T-helper 17 cell (primary cell): ENCODE measurements at places on chromosomes 4 and X.

- no peak for DNase-seq
These were observed 166.6 kb downstream of the SPRY1 start for GRCh38 chr4:123562994-123563750.

- DNase-seq = no peak
These were observed 40.5 kb upstream of the RASGEF1B start for GRCh38 chr4:81512001-81512756.

DNA sequence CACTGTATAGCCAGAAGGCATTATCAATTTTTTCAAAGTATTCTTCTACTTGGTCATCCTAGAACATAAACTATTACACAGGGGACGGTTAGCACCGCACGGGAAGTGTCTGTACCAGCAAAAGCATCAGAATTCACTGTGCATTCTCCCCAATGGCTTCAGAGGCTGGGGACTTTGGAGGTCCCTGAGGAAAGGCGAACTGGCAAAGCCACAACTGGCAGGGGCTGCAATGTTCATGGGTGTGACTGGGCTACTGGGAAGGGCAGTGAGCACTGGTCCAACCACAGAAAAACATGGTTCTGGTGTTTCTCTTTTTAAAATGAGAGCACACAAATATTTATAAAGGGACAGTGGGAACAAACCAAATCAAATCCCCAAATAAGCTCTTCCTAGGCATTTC is 83.5 kb downstream of the C4orf51 start:
- no peak for DNase-seq

DNA sequence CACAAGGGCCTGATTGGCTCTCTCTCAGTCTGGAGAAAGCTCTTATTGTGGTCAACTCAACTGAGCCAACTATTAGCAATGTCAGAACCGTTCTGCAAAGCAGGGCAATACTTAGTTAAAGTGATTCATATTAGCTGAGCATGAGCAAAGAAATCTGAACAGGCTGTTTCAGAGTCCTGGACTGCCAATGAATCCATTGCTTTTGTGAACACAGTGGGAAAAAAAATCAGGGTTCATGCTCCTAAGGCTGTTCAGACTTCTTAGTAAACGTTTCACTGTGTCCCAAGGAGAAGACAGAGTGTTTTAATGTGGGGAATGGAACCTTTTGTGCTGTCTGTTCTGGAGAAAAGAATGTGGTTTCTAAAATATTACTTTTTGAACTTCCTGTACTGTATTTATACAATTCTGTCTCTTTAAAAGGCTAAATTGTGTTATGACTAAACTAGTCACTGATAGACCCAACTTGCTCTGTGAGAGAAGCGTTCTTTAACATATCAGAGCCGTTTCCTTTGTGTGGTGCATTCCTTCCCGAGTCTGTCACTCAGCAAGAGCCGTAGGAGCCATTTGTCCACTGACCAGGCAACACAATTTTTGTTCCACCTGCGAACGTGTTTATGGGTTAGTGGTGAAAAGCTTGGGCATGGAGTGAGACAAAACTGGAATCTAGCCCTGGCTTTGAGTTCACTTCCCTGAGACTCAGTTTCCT is 366.1 kb downstream of the FBXO8 start:
- no peak for DNase-seq

DNA sequence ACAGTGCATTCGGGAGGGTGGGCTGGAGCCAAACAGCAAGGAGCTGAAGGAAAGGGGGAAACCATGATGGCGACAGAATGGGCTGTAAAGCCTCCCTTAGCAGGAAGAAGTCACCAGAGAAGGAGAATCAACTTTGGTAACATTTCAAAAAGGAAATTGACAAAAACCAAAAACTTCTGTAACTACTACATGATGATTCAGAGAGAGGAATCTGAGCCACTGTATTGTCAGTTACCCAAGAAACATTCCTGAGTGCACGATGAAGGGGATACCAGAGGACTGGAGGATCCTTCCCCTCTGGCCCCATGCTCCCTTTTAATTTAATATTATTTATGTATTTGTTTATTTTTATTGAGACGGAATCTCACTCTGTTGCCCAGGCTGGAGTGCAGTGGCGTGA is 26.3 kb downstream of the PDHA1 start:
- DNase-seq = no peak

GRCh38 chr4:168440442-168441264 is 39.6 kb downstream of the DDX60L start:
- no peak for DNase-seq

GRCh38 chrX:73728602-73729001 is 165.6 kb downstream of the CHIC1 start:
- DNase-seq = no peak

DNA sequence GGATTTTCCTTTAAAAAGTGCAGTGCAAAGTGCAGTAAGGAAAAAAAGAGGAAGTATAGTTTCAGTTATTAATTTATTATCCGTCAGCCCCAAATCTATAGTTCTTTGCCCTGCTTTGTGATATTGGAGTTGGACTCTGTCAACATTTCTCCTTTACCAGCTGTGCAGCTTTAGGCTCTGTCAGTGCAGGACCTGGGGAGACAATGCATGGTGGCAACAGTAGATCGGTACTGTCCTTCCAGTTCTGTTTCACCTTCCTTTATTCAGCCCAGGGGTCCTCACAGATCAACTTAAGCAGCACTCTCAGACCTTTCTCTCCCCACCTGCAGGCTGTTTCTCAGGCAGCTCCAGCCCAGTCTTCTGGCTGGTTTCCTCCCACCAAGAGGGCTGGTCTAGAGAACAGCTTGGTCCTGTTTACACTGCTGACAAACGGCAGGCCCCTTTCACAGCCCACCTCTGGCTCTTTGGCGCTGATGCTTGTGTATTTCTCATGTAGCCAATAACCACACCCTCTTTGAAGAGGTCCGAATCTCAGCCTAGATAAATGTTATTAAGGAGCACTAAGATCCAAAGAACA is 71.6 kb downstream of the MCUB start:
- DNase-seq = no peak

- no peak for DNase-seq
These were observed 66.7 kb upstream of the DHX15 start for GRCh38 chr4:24650849-24651640.

DNA sequence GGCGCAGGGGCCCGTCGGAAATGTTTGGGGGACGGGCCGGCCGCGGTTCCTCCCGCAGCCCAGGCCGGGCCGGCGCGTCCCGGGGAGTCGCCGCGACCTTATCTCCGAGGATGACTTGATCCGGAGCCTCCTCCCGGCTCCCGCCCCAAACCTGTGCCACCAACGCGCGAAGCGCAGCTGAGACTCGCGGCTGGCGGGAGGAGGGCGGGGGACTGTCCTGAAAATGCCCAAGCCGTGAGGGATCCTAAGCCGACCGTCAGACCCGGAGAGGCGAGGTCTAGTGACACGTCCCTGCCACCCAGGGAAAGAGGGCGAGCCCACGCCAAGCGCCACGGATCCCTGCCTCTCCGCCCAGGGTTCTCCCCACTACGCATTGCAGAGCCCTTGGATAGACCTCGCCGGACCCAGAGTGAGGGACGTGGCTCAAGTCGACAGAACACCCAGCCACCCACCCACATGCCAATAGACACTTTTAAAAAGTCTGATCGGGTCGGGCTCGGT is 26.9 kb downstream of the UTP14A start:
- DNase-seq = no peak

DNA sequence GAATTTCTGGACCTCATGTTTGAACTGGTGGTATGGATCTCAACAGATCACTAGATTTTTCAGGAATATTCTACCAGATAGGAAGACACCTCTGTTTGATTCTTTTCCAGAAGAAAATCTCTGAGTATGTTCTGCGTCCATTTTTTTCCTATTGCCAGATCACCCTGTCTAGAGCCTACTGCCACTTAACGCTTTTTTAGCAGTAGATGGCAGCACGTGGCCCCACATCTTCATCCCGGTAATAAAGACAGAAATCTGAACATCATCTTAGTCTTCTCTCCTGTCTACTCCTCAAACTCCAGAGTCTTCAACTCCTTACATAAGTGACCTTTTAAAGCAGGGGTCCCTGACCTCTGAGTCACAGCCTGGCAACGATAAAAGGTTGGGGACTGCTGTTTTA is 184.7 kb downstream of the TMA16 start:
- no peak for DNase-seq

- no peak for DNase-seq
These were observed 108.1 kb upstream of the STOX2 start for GRCh38 chr4:183797011-183797444.
